ENCODE measurements at places on chromosomes 5 and 9.

DNA sequence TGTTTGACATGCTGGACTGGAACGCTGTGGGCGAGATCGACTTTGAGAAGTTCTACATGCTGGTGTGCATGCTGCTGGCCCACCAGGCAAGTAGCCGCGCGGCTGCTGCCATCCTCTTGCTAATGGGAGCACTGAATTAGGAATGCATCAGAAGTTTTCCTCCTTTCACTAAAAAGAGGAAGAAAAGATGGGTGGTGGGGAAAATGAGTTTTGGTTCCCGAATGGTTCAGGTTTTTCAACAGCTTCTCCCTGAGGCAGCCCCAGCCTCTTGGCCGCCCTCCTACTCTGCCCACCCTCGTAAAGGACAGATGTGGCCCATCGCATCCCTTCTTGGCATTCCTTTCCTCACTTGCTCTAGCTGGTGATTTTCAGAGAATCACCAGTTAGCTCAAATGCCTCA, 5.5 kb downstream of the EFCAB9 start:
- H3K36me3 ChIP-seq, result no peaks in the 10 kb centered on the region
- no peaks in the 10 kb centered on the region for H3K4me1 ChIP-seq
- H3K27me3 ChIP-seq, result no peaks in the 10 kb centered on the region
- no peak for DNase-seq
- no peak overlapping the region for H3K4me3 ChIP-seq

DNA sequence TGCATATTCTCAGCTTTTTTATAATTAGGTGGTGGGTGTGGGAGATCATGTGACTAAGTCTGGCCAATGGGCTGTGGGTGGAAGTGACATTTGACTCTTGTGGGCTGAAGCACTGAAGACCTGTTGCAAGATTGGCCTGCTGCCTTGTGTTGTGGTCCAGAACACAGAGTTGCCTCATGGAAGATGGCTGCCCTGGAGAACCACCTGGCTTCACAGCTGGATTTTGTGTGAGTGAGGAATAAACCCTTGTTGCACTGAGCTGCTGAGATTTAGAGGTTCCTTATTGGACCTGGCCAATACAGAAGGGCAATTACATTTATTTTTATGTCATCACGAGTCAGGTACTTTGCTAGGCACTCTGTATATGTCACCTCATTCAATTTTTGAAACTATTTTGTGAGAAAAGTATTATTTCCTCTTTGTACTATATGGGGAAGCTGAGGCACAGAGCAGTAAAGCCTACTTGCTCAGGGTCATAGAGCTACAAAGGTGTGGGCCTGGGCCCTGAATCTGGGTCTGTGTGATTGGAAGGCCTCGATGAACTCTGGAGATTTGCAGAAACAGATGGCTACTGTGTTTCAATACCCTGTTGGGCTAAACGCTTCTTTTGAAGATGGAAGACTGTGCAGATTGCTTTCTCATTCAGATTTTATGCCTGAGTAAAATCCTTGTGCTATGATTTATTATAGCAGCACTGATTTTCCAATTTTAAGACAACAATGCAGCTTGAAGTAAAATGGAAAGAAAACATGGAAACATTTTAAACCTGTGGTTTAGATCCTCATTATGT, 71.2 kb upstream of the TBC1D2 start:
- no peaks in the 10 kb centered on the region for H3K4me1 ChIP-seq
- no peaks in the 10 kb centered on the region for H3K36me3 ChIP-seq
- H3K27me3 ChIP-seq, result no peaks in the 10 kb centered on the region
- no peak overlapping the region for H3K27ac ChIP-seq

- H3K4me3 ChIP-seq, result no peak overlapping the region
- H3K4me1 ChIP-seq, result no peaks in the 10 kb centered on the region
- H3K27ac ChIP-seq, result no peak overlapping the region
- H3K36me3 ChIP-seq, result no peaks in the 10 kb centered on the region
These were observed 92.4 kb downstream of the ARL15 start for GRCh38 chr5:54217826-54218503.

DNA sequence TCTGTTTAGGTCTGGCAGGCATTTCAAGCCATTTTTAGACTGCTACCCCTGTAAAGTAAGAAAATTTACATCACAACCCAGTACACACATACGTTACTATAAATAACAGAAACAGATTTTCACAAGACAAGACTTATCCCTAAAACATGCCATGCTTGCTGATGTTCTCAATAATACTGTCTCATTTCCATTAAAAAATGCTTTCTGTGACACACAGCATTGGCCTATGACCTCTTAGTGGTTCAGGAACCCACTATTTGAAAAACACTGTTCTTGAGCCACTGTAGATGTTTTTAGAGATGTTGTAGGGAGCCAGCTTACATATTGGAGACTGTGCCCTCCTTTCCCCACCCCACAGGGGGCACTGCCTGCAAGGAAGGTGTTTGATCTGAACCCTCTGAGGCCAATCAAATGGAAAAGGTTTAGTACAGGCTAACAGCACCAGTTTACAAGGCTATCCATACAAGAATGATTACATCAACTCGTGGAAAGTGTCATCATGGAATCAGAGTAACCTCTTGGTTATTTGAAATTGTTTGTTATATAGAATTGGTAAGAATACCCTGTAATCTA, 30.8 kb downstream of the ZSWIM6 start:
- H3K4me3 ChIP-seq, result no peak overlapping the region
- DNase-seq, result no peak

DNA sequence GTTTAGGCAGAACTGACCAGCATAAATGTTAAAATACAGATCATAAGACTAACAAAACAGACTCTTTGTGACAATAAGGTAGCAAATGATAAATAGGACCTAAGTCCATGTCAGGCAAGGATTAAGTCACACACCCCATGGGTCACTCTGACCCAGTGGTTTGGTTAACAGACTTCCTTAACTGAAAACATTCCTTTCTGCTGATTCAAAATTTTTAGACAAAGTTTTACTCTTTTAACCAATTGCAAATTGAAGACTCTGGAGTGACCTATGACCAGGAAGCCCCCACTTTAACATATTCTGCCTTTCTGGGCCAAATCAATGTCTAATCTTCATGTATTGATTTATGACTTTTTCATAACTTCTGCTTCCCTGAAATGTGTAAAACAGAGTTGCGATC, 4.9 kb upstream of the NXNL2 start:
- H3K36me3 ChIP-seq, result no peaks in the 10 kb centered on the region
- H3K4me3 ChIP-seq, result no peak overlapping the region
- peaks cover under 1% of the 10 kb centered on the region for H3K4me1 ChIP-seq

GRCh38 chr9:81609782-81610739, 79.3 kb downstream of the TLE1 start:
- no peaks in the 10 kb centered on the region for H3K4me1 ChIP-seq
- H3K27ac ChIP-seq, result no peak overlapping the region
- no peak overlapping the region for H3K4me3 ChIP-seq
- H3K27me3 ChIP-seq, result no peaks in the 10 kb centered on the region
- H3K36me3 ChIP-seq, result no peaks in the 10 kb centered on the region
- DNase-seq, result no peak

GRCh38 chr9:37732086-37732741, 21.4 kb upstream of the TRMT10B start:
- H3K36me3 ChIP-seq, result no peaks in the 10 kb centered on the region
- no peak overlapping the region for H3K27ac ChIP-seq
- no peak overlapping the region for H3K4me3 ChIP-seq
- no peaks in the 10 kb centered on the region for H3K27me3 ChIP-seq

- no peaks in the 10 kb centered on the region for H3K27me3 ChIP-seq
- H3K27ac ChIP-seq, result no peak overlapping the region
- H3K36me3 ChIP-seq, result no peaks in the 10 kb centered on the region
- no peak for DNase-seq
- no peak overlapping the region for H3K4me3 ChIP-seq
These were observed 51.9 kb downstream of the LMX1B start for GRCh38 chr9:126665644-126666035.

GRCh38 chr9:107336718-107337360, 53.8 kb downstream of the RAD23B start:
- peaks cover 12% of the 10 kb centered on the region for H3K36me3 ChIP-seq
- no peak for DNase-seq
- no peak overlapping the region for H3K27ac ChIP-seq
- no peaks in the 10 kb centered on the region for H3K4me1 ChIP-seq
- H3K27me3 ChIP-seq, result no peaks in the 10 kb centered on the region

DNA sequence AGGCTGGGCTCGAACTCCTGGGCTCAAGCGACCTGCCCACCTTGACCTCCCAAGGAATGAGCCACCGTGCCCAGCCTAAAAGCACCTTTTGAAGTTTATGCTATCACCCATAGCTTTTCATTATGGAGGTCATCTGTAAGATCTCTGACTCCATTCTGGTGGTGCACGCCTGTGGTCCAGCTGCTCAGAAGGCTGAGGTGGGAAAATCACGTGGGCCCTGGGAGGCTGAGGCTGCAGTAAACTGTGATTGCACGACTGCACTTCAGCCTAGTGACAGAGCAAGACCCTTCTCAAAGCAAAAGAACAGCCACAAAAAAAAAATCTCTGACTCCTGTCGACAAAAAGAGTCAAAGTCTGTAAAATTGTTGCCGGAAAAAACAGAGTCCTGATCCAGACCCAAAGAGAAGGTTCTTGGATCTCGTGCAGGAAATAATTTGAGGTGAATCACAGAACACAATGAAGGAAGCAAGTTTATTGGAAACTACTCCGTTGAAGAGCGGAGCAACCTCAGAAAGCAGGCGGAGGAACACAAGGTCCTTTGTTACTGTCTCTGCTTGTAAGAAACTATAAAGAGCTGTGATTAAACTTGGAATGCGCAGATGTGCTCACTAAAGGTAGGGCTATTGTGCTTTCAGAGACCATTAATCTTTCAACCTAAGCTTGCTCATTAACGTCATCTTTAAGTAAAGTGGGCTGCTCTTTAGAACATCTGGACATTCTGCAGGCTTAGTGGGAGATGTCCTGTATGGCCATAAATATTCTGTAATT, 2.0 kb upstream of the HAUS6 start:
- no peak overlapping the region for H3K27ac ChIP-seq
- peaks cover 5% of the 10 kb centered on the region for H3K4me1 ChIP-seq
- no peaks in the 10 kb centered on the region for H3K27me3 ChIP-seq
- no peak for DNase-seq

DNA sequence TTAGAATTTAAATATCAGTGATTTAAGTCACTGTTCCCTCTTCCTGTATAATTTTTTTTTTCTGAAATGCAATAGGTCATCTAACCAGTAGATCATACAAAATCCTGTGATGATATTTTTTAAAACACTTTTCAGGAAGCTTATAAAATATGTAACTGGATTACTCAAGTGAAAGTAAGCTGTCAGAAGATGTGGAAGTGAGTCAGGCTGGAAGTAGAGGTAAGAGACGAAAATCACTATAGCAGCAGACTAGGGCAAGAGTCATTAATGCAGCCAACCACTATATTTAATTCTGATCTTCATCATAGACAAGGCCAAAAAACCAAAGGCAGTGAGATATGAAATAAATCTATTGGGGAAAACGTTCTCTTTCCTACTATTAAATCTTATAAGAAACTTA, 65.7 kb upstream of the C6 start:
- no peak overlapping the region for H3K4me3 ChIP-seq
- no peaks in the 10 kb centered on the region for H3K36me3 ChIP-seq
- no peaks in the 10 kb centered on the region for H3K4me1 ChIP-seq
- no peak for DNase-seq
- no peak overlapping the region for H3K27ac ChIP-seq
- H3K27me3 ChIP-seq, result no peaks in the 10 kb centered on the region

GRCh38 chr5:54837981-54838380, 147.4 kb downstream of the ESM1 start:
- no peaks in the 10 kb centered on the region for H3K27me3 ChIP-seq
- no peaks in the 10 kb centered on the region for H3K4me1 ChIP-seq
- no peak for DNase-seq

DNA sequence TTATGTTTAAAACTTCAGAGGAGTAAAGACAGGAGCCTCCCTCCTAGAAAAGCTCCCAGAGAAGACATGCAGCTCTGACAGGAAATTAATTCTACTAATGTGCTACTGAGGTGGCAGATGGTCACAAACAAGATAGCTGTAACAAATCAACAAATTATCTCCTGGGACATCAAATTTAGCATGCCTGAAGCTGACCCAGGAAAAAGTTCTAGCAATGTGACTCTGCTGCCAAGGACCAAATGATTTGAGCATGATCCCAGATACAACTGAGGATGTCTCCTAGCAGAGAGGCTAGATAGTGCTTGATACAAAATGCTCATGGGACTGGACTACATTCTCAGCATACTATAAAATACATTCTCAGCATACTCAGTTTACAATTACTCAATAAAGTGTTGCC, 413.5 kb upstream of the SMC2 start:
- H3K27me3 ChIP-seq, result no peaks in the 10 kb centered on the region
- H3K36me3 ChIP-seq, result no peaks in the 10 kb centered on the region

- H3K27ac ChIP-seq, result no peak overlapping the region
- no peak for DNase-seq
- no peak overlapping the region for H3K4me3 ChIP-seq
- H3K36me3 ChIP-seq, result no peaks in the 10 kb centered on the region
- H3K27me3 ChIP-seq, result no peaks in the 10 kb centered on the region
These were observed 113.8 kb downstream of the TLE4 start for GRCh38 chr9:79685577-79685976.

- no peaks in the 10 kb centered on the region for H3K27me3 ChIP-seq
- no peaks in the 10 kb centered on the region for H3K36me3 ChIP-seq
- H3K27ac ChIP-seq, result no peak overlapping the region
- H3K4me1 ChIP-seq, result no peaks in the 10 kb centered on the region
These were observed 46.9 kb downstream of the ARHGEF37 start for GRCh38 chr5:149628221-149628620.

GRCh38 chr9:36316611-36317317, 58.5 kb upstream of the GNE start:
- no peaks in the 10 kb centered on the region for H3K36me3 ChIP-seq
- H3K4me1 ChIP-seq, result no peaks in the 10 kb centered on the region
- no peak overlapping the region for H3K27ac ChIP-seq
- no peak for DNase-seq
- H3K27me3 ChIP-seq, result no peaks in the 10 kb centered on the region
- H3K4me3 ChIP-seq, result no peak overlapping the region

- no peak overlapping the region for H3K4me3 ChIP-seq
- no peak for DNase-seq
- H3K36me3 ChIP-seq, result no peaks in the 10 kb centered on the region
- no peaks in the 10 kb centered on the region for H3K4me1 ChIP-seq
These were observed 113.3 kb upstream of the RAD23B start for GRCh38 chr9:107169796-107170195.

DNA sequence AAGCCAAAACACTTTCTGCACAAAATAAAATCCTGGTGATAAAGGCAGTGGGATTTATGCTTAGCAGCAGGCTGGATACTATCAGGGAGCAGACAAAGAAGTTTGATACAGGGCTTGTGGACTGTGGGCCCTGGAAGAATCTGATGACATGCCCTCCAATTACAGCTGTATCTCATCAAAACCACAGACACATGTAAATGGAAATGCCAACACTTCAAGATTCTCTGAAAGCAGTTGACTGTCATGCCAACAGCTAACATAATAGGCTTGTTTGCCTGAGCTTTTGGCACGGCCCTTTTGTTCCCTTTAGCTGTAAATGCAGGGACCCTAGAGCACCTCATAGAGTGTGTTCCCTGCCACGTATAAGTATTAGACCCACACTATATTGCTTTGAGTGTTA, 114.4 kb downstream of the STK32A start:
- H3K4me3 ChIP-seq, result no peak overlapping the region
- no peaks in the 10 kb centered on the region for H3K27me3 ChIP-seq
- no peak for DNase-seq
- no peaks in the 10 kb centered on the region for H3K4me1 ChIP-seq
- no peak overlapping the region for H3K27ac ChIP-seq
- H3K36me3 ChIP-seq, result no peaks in the 10 kb centered on the region

Measured in effector memory CD4-positive, alpha-beta T cell (primary cell).